Sigmoid colon (tissue), 7 donors: ENCODE measurements at places on chromosomes 12 and 14. TPM values are rescaled to one million over a fixed set of nuclear protein-coding genes. Genes with fewer than 3 reads are reported as not detected.

Gene PTGER2
- total RNA-seq: 1.5 TPM

Gene PPP1CC
- 140 TPM for total RNA-seq

Gene CEBPE
- total RNA-seq: not detected

GRCh38 chr14:84152452-84152851, 1377.5 kb upstream of the FLRT2 start:
- DNase-seq: no peak

- DNase-seq: no peak
Measured at GRCh38 chr12:52659951-52660350, 7.9 kb upstream of the KRT2 start.

GRCh38 chr12:101783150-101783549, 43.9 kb upstream of the SYCP3 start:
- DNase-seq: no peak

DNA sequence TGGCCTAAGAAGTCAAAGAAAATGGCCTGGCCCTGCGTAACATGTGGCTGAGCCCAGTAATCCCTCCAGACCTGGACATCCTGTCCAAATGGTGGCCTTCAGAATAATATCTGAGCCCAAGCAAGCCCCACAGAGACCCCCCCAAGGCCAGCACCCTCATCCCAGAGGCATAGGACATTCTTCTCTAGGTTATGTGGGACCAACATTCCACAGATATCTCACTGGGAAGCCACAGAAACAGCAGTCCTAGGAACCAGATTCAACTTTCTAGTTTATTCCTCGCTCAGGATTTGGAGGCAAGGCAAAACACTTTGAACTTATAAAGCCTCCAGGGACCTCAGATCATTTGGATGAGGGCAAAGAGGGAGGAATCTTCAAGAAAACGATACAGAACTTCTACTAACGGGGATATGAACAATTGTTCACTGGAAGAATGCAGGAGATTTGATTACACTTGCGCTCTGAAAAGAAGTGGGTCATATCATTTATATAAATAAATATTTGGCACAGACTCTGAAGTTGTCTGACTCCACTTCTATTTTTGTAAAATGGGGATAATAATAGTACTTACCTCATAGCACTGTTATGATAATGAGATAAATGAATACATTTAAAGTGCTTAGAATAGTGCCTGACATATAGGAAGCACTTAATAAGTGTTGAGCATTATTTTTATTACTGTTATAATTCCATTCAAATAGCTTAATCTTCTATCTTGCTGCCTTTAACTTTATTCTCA, 171.5 kb downstream of the NUAK1 start:
- no peak for DNase-seq

GRCh38 chr12:120847814-120848213, 56.3 kb downstream of the SPPL3 start:
- no peak for DNase-seq

GRCh38 chr14:71060825-71061455, 153.7 kb downstream of the PCNX1 start:
- no peak for DNase-seq

GRCh38 chr12:31235868-31236395, 90.0 kb downstream of the SINHCAF start:
- no peak for DNase-seq

DNA sequence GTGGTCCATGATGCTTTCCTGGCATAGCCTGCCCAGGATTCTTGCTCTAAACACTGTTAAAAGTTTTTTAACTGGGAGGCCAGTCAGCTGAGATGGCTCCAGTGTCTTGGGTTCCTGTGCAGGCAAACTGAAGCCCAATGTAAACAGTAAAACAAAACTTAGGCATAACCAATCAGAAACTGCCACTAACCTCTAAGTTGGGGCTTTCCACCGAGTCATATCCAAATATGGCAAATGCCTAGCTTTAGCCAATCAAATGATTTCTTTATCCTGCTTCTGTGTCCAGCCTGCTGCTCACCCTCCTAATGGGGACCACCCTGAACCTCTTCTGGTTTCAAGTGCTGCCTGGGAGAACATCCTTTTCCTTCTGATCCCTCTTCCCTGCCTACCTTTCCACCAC, 277.9 kb downstream of the EMP1 start:
- no peak for DNase-seq

DNA sequence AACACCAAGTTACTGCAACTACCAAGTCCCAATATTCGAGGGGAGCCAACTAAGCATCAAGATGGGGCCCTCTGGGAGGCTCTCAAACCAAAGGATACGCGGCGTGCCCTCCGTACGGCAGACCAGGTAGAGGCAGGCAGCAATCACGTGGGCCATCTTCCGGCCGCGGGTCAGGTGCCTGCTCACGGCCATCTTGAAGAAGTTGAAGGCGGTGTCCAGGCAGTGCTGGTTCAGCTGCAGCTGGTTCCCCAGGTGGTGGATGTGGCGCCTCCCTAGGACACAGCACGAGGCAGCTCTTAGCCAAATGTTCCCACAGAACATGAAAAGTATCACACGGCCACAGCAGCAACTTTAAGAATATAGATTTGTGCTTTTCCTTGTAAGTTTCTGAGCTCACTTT, 24.3 kb downstream of the BTBD6 start:
- no peak for DNase-seq

DNA sequence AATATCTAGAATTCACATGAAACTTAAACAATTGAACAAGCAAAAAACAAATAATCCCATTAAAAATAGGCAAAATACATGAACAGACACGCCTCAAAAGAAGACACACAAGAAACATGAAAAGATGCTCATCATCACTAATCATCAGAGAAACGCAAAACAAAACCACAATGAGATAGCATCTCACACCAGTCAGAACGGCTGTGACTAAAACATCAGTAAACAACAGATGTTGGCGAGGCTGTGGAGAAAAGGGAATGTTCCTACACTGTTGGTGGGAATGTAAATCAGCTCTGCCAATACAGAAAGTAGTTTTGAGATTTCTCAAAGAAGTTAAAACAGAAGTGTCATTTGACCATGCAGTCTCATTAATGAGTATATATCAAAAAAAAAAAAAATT, 121.3 kb downstream of the PTPRO start:
- DNase-seq: no peak

DNA sequence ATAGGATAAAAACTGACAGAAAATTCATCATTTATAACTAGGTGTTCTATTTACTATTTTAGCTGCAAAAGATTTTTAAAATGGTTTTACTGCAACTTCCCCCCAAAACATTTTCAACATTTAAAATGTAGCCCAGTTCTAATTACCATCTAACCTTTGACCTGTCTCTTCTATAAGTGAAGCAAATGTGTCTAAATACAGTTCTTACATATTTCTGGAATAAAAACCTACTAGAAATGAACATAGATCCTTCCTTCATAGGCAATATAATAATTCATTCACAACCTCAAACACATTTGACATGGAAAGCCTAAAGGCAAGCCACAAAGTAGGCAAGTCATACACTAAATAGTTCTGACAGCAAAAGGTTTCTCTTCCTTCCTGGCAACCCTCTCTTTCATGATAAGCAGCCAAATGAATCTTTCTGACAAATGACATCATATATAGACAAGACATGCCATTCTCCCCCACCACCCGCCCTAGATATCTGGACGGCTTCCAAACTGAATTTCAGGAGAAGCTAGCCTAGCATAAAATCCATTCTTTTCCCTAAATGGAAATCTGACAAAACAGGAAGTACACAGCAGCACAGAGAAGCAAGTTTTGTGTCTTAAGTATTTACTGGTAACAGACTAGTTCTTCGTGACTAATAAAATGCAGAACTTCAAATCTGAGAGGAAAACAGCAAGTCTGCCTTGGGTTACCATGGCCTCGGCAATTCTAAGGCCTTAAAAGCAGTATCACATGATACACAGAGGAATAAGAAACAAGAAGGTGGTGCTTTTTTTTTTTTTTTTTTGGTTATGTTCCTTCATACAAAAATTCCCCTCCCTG, 17.2 kb upstream of the ARID4A start:
- no peak for DNase-seq
